ENCODE measurements at places on chromosomes 4 and X.

GRCh38 chr4:48275686-48276085, 6.0 kb upstream of the TEC start:
- no peak for DNase-seq

GRCh38 chr4:146522869-146523205, 1.1 kb upstream of the SLC10A7 start:
- peak; percentile 13 for DNase-seq

- no peak for DNase-seq
Measured at GRCh38 chr4:149719806-149720205, 95.8 kb downstream of the IQCM start.

GRCh38 chrX:77119706-77120105, 327.5 kb upstream of the FGF16 start:
- DNase-seq = no peak

DNA sequence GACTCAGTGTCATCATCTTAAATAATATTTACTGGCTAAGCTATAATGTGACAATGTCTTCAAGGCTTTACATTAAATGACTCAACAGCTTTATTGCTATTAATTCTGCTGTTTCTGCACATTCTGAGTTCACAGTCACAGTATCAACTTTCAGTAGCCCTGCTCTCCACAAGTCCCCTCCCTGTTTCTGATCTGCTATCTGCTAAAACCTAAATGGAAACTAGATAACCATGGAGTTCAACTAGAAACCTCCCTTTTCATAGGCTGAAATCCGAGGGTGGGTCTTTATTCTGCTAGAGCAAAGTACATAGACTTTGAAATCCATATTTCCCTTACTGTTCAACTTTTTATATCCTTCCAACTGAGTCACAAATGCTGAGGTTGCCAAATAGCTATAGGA, 5.4 kb upstream of the ACE2 start:
- DNase-seq = no peak

GRCh38 chr4:21768349-21769310, 179.9 kb downstream of the KCNIP4 start:
- DNase-seq = peak; percentile 18

DNA sequence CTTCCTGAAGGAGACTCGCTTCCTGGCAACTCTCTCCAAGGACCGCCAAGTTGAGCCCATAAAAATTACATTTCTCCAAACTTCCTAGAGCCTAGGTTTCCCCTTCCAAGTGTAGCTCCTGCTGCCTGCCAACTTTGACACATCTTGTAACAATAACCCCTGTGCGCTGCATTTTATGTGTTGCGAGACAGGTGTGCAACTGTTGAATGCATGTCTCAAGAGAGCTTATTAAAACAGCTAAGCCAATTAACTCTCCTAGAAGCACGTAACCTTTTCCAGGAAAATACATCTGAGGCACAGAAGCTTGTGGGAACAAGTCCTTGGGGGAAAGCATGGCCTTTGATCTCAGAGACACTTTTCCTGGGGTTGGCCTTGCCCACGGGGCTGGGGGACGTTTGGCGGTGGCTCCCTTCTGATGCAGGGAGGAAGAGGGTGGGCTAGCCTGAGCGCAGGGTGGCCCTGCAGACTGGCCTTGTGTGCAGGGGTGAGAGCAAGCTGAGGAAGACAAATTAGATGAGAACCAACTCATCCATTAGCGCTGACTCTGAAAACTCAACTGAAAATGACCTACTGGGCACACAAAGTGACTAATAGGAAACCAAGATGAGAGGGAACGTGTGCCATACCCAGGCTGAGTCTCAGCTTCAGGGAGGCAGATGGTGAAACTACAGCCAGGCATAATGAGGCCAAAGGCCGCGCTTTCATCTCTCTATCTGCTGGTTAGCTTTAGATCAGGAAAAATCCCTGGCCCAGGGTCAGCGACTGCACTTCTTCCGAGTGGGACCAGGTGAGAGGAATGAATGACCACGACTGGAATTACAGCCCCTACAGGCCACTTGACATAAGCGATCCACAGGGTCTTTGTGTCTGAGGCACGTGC, 75.3 kb downstream of the ENPP6 start:
- DNase-seq = no peak

- DNase-seq = no peak
Measured at GRCh38 chr4:2393353-2394270, 24.8 kb downstream of the ZFYVE28 start.

DNA sequence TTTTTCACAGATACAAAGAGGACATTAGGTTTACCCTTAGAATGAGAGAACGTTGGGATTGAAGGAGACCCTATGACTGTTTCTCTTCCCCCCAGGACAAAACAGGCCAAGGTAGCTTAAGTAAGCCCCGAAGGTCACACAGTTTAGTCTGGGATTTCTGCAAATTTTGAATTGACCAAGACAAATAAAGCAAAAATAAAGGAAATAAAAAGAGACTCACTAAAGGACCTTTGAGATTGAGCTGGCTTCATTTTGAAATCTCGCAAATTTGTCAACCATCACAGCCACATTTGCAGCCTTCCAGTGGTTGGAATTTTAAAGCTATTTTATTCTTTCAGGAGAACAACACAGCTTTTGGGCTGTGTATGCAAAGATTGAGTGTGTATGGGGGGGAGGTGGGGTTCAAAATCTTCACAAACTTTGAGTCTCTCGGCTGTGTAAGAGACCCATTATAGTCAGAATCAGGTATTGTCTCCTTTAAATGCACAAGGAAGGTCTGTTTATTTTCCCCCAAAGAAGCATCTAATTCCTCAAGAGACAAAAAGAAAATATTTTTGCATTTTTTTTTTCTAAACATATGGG, 4.2 kb downstream of the TMSB4X start:
- no peak for DNase-seq
